ENCODE measurements at places on chromosomes 7 and 10.

- DNase-seq, result no peak
Observed at GRCh38 chr7:12674861-12675260, 12.6 kb upstream of the ARL4A start.

- DNase-seq, result peak; percentile 30
Observed at GRCh38 chr7:128398016-128398840, 11.6 kb downstream of the IMPDH1 start.

GRCh38 chr7:18200855-18201254 lies 173.2 kb upstream of the PRPS1L1 start:
- DNase-seq, result no peak

DNA sequence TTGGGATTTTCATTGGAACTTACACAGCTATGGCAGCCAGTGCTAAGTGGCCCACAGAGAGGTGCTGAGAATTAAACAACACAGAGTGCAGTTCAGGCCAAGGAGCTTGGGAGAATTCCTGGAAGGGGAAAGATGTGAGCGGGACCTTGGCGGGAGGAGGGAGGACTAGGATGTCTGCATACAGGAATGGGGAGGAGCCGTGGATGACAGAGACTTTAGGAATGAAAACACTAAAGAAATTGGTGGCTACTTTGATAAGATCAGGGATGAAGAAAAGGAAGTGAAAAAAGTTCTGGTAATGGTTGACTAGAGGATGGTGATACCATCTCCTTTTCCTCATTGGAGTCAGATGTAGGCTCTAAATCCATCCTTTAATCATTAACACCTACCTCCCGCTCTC lies 234.2 kb upstream of the FZD8 start:
- no peak for DNase-seq

- no peak for DNase-seq
Observed at GRCh38 chr10:78464118-78464855, 430.6 kb downstream of the RPS24 start.

DNA sequence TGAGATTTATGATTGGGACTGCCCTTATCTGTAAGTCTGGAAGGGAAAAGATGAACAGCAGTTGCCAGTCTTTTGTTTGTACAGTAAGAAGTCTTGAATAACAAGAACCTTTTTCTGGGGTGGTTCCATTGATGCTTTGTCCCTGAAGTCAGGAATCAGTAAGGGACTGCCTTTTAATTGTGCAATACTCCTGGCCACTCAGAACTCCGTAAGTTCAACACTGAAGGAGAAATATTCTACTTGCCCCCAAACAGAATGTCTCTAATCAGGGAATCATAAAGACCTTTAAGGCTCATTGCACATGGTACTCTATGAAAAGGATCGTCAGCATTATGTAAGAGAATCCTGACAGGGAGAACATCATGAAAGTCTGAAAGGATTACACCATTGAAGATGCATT lies 361.4 kb downstream of the EXOC4 start:
- DNase-seq, result no peak

DNA sequence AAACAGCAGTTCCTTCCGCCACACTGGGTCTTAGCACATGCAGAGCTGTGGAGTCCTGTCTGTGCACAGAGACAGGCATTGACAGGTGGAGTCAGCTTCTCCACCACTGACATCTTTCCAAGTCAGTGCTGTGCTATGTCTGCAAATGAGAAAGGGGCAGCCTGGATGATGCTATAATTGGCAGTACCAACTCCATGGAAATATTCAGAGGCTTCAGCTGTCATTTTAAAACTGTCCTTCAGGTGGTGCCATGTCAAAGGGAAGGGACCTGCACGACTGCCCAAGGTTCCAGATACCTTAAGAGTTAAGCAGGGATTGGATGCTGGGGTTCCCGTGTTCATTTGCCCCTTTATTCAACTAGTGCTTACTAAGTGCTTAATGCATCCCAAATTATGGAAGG lies 258.0 kb upstream of the PRKCQ start:
- no peak for DNase-seq

DNA sequence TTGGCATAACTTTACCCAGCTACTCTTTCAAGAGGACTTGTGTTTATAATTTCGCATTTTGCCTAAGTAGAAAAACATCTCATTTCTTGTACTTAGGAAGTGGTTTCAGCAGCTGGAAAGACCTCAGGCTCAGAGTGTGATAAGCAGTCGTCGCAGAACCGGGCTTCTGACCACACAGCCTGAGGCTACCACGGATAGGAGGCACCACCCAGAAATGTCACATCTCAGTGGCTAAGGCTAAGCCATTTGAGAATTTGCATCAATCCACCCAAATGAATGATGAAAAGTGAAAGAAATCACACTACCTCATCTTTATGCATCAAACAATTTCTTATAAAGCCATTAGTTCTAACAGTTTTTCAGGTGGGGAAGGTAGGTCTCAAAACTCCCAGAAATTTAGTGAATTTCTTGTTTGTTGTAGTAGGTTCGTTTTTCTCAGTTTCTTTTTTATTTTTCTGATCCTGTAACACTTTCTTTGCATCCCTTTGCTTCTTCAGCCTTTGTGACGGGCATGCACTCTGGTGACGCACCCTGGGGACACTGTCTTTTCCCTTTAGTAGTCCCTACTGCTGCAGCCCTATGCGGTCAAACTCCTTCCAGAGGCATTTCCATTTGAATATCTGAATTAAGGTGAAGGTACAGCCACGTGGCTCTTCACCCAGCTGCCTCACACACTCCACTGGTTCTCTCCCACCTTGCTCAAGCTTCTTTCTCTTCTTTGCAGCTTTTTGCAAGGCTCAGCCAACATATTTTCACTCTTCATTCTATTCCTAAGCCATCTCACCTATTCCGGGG lies 68.5 kb downstream of the MAP3K8 start:
- DNase-seq, result no peak
